Bronchial epithelial cell (primary cell): ENCODE measurements at places on chromosomes 7 and 10. TPM values are rescaled to one million over a fixed set of nuclear protein-coding genes. Genes with fewer than 3 reads are reported as not detected.

The DEPP1 gene
- total RNA-seq, result 0.26 and 1.0 TPM in 2 replicates

The MMP21 gene
- not detected in 2 replicates for total RNA-seq

The SHTN1 gene
- 2.1 and 3.1 TPM in 2 replicates for total RNA-seq

The SPDYE9 gene
- total RNA-seq, result not detected in 2 replicates

The PTF1A gene
- not detected in 2 replicates for total RNA-seq
